ENCODE measurements at places on chromosomes 11 and 22. TPM values are rescaled to one million over a fixed set of nuclear protein-coding genes. Genes with fewer than 3 reads are reported as not detected.

- no peak for DNase-seq
Measured at GRCh38 chr22:31045900-31046538, 35.1 kb upstream of the SMTN start.

Gene LGR4
- 36.2 TPM for total RNA-seq

DNA sequence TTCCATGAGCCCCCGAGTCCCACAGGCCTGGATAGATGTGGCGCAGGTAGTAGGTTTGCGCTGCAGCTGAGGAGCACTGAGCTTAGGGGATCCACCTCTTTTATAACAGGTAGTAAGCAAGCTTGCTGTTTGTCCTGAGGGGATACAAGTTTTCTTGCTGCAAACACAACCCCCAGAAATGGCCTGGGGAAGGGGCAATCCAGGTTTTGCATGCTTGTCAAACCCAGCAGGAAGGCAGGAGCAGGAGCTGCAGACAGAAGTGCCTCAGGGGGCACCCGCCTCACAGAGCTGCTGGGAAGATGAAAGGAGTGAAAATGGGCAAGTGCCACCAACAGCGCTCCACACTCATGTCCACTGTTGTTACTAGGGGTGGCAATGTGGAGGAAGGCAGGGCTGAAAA is 18.5 kb downstream of the APOL5 start:
- no peak for DNase-seq

Gene SOX10
- not detected for total RNA-seq

Gene NAV2
- 90.2 TPM for total RNA-seq

Gene MISFA
- total RNA-seq = 2.2 TPM

DNA sequence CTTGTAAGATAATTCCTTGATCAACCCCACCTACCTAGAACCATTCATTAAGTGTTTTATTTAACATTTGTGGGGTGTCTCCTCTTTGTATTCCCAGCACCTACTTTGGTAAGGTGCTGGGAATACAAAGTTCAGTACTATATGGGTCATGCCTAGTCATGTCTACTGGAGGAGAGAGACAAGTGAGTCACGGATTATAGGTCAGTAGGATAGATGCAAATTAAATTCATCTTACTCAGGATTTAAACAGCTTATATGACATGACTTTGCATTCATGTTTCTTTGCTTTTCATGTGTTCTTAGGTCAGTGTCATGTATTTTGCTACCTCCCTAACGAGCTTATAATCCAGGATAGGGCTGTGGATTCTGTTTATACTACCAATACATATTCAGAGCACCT is 3.4 kb upstream of the FADS1 start:
- no peak for DNase-seq

- peak; percentile 34 for DNase-seq
Measured at GRCh38 chr22:28903080-28903479, 19.7 kb downstream of the ZNRF3 start.

Gene FADS3
- 263 TPM for total RNA-seq

DNA sequence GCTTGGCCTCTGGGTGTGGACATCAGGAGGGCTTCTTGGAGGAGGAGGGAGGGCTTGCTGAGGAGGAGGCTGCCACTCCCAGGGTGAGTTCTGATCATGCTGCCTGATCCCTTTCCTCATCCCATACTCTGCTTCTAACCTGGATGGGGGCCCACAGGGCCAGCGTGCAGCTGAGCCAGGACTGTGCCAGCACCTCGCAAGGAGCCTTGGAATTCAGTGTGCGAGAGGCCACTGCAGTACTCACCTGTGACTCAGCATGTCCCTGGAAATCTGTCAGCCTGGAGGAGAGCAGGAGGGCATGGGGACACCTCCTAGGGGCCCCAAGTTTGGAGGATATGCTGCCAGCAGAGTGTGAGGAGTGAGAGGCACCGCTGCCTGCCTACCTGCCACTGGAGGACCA is 4.2 kb upstream of the GAB4 start:
- DNase-seq = no peak

Gene PATE4
- total RNA-seq = not detected

- no peak for DNase-seq
Measured at GRCh38 chr11:81869351-81870065, 864.2 kb downstream of the FAM181B start.

DNA sequence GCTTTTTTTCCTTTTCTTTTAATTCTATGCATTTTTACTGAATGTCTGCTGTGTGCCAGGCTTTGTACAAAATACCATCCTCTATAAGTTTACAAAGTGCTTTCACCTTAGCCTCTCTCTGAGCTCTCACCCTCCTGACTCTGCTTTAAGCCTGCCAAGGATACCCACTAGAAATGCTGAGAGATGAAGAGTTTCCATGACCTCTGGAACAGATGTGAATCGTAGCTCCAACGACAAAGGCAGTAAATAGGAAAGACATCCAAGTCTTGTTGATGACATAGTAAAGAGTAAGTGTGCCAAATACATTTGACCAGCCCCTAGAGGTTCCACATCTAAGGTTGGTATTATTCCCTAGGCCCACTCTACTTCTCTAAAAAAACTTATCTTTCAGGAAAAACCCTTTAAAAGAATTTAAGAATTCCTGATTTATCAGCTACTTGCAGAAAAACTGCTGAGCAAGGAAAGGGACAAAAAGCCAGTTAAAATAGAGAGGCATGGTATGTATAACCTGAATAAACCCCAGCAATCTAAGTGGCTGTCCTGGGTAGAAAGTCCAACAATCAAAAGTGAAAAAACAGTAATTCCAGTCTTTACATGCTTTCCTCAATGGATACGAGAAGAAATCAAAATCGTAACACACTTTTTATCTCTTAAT is 45.4 kb downstream of the GAB2 start:
- no peak for DNase-seq

Gene C11orf65
- not detected for total RNA-seq

Gene UPK2
- 0.63 TPM for total RNA-seq

DNA sequence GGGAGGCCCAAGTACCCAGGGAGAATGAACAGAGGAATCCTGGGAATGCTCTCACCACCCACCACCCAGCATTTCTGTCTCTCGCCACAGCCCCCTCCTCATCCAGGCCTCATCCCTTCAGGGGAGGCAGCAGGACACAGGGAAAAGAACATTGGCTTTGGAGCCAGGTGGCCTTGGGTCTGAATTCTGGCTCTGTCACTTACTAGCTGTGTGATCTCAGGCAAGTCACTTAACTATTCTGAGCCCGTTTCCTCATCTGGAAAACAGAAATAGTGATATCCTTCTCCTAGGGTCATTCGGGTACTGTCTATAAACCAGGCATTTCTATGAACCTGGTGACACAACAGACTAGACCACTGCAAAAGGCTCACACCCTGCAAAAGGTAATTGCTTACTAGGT is 22.1 kb downstream of the CHRDL2 start:
- no peak for DNase-seq

DNA sequence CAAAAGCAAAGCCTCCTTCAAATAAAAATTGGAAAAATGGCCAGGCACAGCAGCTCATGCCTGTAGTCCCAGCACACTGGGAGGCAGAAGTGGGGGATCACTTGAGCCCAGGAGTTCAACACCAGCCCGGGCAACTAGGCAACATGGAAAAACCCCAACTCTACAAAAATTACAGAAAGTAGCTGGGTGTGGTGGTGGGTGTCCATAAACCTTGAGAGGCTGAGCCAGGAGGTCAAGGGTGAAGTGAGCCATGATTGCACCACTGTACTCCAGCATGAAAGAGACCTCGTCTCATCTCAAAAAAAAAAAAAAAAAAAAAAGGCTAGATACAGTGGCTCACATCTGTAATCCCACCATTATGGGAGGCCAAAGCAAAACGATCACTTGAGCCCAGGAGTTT is 22.3 kb downstream of the DDX6 start:
- no peak for DNase-seq

Gene C1QTNF5
- total RNA-seq = 16.2 TPM

All from chondrocyte (in vitro differentiated cells).